ENCODE measurements at places on chromosomes 13 and 19. TPM values are rescaled to one million over a fixed set of nuclear protein-coding genes. Genes with fewer than 3 reads are reported as not detected.

Gene IGSF23
- total RNA-seq = not detected

Gene MYO1F
- total RNA-seq = 47.4 TPM

Gene PNMA8A
- total RNA-seq = not detected

DNA sequence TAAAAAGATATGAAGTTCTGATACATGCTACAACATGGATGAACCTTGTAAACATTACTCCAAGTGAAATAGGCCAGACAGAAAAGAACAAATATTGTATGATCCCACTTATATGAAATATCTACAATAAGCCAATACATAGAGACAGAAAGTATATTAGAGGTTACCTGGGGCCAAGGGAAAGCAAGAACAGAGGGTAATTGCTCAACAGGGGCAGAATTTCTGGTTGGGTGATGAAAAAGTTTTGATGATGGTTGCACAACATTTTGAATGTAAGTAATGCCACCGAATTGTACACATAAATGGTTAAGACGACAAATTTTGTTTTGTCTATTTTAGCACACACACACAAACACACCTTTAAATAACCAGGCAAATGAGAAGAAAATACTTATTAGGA lies 268.4 kb downstream of the FOXO1 start:
- H3K36me3 ChIP-seq = peaks cover 4% of the 10 kb centered on the region
- H3K27me3 ChIP-seq = no peaks in the 10 kb centered on the region
- DNase-seq = no peak
- no peak overlapping the region for H3K27ac ChIP-seq

GRCh38 chr13:74794582-74794981 lies 660.4 kb upstream of the KLF12 start:
- H3K4me3 ChIP-seq = no peak overlapping the region
- DNase-seq = no peak
- no peak overlapping the region for H3K27ac ChIP-seq
- no peaks in the 10 kb centered on the region for H3K27me3 ChIP-seq

- H3K4me3 ChIP-seq = no peak overlapping the region
- H3K27me3 ChIP-seq = no peaks in the 10 kb centered on the region
- H3K4me1 ChIP-seq = no peaks in the 10 kb centered on the region
Observed at GRCh38 chr13:101383595-101383994, 32.7 kb downstream of the NALCN start.

DNA sequence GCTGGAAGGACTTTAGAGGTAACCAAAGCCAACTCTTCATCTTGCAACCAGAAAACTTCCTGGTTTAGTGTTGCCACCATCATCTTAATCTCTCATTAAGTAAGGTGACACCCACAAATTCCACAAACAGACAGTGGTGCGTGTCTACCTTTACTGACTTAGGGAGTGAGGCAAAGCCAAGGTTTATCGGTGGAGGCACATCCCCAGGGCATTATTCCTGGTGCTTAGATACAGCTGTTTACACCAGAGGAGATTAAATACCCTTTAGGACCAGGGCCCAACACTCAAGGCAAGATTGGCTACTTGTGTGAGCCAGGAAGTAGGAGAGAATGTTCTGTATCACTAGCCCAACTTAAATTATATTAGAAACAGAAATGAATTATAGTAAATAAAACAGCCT lies 9.5 kb downstream of the STOML3 start:
- DNase-seq = no peak
- H3K4me1 ChIP-seq = no peaks in the 10 kb centered on the region
- no peaks in the 10 kb centered on the region for H3K36me3 ChIP-seq
- no peak overlapping the region for H3K27ac ChIP-seq

DNA sequence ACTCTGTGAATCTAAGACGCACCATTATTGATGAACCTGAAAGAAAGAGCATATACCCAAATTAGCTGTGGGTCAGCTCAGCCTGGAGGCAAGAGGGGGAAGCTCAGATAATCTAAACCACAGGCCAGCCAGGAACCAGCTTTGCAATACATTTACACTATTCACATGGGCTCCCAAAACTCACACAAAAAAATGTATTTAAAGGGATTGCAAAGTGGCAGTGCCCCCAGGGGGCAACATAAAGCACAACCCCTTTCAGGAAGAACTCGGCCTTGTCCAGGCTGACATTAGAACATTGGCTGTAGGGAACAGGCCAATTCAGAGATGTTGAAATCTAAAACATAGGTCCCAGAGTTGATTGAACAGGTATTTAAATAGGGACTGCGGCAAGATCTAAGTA lies 3.2 kb upstream of the PROZ start:
- H3K27me3 ChIP-seq = peaks cover 31% of the 10 kb centered on the region
- H3K4me1 ChIP-seq = peaks cover 18% of the 10 kb centered on the region
- no peak overlapping the region for H3K27ac ChIP-seq
- no peak overlapping the region for H3K4me3 ChIP-seq

GRCh38 chr19:6020166-6020882 lies 42.4 kb upstream of the RANBP3 start:
- H3K27me3 ChIP-seq = no peaks in the 10 kb centered on the region
- H3K27ac ChIP-seq = no peak overlapping the region
- DNase-seq = no peak
- no peaks in the 10 kb centered on the region for H3K36me3 ChIP-seq

DNA sequence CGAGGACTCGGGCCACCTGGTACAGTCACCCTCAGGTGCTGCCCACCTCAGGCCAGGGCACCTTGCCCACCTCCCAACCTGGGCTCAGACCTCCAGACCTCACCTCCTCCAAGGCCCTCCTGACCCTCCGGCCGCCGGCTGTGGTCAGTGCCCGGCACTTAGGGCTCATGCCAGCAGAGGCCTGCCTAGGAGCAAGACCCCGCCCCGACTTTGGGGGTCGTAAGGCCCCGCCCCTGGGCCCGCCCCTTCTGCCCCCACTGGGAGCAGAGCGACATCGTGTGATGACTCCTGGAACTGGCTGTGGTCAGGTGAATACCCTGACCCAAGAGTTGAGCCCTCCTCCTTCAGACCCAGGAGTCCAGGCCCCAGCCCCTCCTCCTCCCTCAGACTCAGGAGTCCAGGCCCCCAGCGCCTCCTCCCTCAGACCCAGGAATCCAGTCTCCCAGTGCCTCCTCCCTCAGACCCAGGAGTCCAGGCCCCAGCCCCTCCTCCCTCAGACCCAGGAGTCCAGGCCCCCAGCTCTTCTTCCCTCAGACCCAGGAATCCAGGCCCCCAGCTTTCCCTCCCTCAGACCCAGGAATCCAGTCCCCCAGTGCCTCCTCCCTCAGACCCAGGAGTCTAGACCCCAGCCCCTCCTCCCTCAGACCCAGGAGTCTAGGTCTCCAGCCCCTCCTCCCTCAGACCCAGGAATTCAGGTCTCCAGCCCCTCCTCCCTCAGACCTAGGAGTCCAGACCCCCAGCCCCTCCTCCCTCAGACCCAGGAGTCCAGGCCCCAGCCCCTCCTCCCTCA lies at the start of gene SBK2:
Gene SBK2 (minus strand): TSS at position 183 of the 790 bp plus-strand sequence. CDS start 839 bp downstream, outside the sequence.
- DNase-seq = no peak
- H3K27me3 ChIP-seq = no peaks in the 10 kb centered on the region
- no peaks in the 10 kb centered on the region for H3K36me3 ChIP-seq
- H3K27ac ChIP-seq = no peak within 1 kb of the TSS

GRCh38 chr13:63128716-63129115 lies 1713.1 kb upstream of the PCDH20 start:
- no peaks in the 10 kb centered on the region for H3K36me3 ChIP-seq
- H3K4me3 ChIP-seq = no peak overlapping the region
- DNase-seq = no peak
- H3K27ac ChIP-seq = no peak overlapping the region
- no peaks in the 10 kb centered on the region for H3K4me1 ChIP-seq

- H3K27ac ChIP-seq = no peak overlapping the region
- H3K4me1 ChIP-seq = peaks cover 44% of the 10 kb centered on the region
- no peak overlapping the region for H3K4me3 ChIP-seq
- H3K36me3 ChIP-seq = peaks cover 33% of the 10 kb centered on the region
- no peak for DNase-seq
Observed at GRCh38 chr13:40563350-40564125, 102.9 kb downstream of the FOXO1 start.

- no peak for DNase-seq
- peak overlapping the region; percentile 45 for H3K27ac ChIP-seq
- peaks cover 29% of the 10 kb centered on the region for H3K36me3 ChIP-seq
- H3K27me3 ChIP-seq = no peaks in the 10 kb centered on the region
- peaks cover 14% of the 10 kb centered on the region for H3K4me1 ChIP-seq
Observed at GRCh38 chr13:52650731-52651130, 1.9 kb upstream of the SUGT1 start.

DNA sequence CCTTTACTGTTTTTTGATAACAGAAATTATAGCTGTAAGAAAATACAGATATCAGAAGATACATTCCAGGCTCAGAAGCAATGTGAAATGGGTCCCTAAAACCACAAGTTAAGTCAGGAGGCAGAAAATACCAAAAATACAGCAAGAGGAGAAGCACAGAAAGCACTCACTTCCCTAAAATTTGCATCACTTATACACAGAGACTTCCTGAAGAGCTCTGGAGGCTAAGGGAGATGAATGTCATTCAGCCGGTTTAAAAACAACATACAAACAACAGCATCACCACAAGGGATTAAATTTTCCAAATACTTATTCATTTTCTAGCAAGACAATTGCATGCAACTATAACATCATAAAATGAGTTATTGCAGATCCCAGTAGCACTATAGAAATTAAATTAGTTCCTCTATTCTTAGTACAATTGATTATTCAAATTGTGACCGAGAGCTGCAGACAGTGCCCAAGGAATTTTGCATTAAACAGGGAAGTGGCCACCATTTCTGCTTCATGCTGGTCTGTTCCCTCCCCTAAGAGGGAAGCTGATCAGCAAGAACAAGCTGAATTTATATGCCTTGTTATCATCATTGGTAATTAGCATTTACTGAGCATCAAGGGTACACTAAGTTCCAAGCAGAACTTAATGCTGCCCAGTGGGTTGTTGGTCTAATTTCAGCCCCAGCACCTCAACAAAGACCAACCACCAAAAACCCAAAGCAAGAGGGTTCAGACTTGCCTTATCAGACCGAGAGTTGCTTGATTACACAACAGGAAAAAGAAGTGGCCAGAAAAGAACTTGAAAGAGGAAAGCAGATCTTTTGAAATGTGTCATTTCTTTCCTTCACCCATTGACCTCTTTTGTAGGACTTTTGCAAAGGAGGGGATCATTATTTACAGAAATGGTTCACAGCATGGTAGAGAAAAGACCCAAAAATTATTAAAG lies 140.7 kb downstream of the KCTD12 start:
- no peak overlapping the region for H3K27ac ChIP-seq
- peaks cover 4% of the 10 kb centered on the region for H3K4me1 ChIP-seq
- no peaks in the 10 kb centered on the region for H3K36me3 ChIP-seq
